GM20000 (cell line): ENCODE measurements at places on chromosomes 7 and 10.
A peak's percentile ranks its signal among the peaks of the same experiment; 100 is the strongest.

DNA sequence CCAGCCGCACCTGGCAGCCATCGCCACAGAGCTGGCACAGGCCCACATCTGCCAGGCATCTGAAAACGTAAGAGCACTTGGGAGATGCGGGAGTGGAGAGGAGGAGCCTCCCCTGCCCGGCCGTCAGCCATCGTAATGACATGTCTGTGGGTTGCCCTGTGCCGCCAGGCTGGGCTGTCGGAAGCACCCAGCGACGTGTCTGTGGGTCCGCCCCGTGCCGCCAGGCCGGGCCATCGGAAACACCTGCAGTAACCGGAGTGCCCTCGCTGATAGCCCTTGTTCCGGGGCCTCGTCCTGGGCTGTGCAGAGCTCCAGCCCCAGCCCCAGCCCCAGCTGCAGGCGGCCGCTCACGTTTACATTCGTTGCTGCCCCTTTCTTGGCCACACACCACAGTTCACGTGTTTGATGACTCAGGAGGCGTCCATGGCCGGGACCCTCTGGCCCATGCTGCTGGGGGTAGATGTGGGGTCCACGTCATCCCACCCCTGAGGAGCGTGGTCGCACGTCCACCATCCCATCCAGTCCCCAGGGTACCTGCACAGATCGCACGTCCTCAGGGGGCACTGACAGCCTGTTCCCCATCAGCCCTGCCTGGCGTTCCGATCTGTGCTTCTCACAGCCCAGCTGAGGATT lies 30.0 kb upstream of the PRKAR1B start:
- DNase-seq: no peak

- DNase-seq: peak; percentile 8
Measured at GRCh38 chr7:122143376-122143750, 686 bp downstream of the AASS start.

GRCh38 chr7:135386776-135387175 lies 123.1 kb downstream of the CNOT4 start:
- DNase-seq: no peak

- no peak for DNase-seq
Measured at GRCh38 chr10:43216931-43217562, 49.8 kb downstream of the RASGEF1A start.

DNA sequence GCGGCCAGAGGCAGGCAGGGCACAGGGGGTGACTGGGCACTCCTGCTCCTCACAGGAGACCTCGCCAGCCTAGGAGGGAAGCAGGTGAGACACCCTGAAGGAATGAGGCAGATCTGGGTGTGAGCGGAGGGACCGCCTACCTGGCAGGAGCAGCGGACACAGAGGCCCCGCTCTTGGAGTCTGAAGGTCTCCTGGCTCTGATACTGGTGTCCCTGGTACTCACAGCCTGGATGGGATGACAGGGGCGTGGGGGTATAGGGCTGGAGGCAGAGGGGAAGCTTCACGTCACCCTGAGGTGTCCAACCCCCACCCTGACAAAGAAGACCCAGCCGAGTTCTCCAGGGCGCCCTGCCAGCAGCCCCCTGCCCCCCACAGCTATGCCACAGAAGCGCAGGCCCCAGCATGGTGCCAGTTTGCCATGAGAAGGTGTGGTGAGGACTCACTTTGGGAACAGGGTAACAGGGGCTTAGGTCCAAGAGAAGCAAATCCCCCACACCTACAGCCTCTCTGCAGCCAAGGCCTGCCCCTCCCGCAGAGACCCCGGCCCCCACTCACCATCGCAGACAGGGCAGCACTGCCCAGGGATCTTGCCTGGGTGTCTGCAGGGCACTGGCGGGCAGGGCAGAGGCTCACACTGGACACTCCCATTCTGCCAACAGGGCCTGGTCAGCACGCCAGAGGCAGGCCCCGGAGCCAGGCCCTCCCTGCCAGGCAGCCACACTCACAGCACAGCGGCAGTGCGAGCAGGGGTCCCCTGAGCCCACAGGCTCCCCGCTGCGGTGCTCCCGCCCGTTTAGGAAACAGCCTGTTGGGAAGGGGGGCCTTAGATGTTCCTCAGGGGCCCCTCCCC lies 17.0 kb downstream of the KCP start:
- DNase-seq: no peak

DNA sequence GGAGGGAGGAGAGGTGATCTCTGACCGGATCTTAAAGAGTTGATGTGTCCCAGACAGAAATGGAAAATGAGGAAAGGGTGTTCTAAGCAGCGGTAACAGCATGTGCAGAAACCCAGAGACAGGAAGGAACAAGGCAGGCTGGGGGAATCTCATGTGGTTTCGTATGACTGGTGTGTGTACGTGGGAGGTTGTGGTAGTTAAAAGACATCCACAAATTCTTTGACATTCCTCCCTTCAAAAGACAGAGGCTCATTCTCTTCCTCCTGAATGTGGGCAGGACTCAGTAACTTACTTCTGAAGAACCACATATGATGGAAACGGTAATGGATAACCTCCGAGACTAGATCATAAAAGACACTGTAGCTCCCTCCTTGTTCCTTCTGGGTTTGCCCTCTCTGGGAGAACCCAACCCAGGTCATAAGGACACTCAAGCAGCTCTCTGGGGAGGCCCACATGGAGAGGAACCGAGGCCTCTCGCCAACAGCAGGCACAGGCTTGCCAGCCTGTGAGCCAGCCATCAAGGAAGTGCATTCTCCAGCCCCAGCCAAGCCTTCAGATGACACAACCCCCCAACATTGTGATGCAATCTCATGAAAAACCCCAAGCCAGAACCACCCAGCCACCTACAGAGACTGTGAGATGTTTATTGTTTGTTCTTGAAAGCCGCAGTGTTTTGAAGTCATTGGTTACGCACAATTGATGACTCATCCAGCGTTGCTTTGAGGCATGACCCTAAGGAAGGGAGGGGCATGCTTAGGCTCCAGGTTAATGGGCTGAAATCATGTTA lies 116.0 kb downstream of the SLIT1 start:
- DNase-seq: no peak

- DNase-seq: no peak
Measured at GRCh38 chr7:36188906-36189305, 35.9 kb downstream of the EEPD1 start.

DNA sequence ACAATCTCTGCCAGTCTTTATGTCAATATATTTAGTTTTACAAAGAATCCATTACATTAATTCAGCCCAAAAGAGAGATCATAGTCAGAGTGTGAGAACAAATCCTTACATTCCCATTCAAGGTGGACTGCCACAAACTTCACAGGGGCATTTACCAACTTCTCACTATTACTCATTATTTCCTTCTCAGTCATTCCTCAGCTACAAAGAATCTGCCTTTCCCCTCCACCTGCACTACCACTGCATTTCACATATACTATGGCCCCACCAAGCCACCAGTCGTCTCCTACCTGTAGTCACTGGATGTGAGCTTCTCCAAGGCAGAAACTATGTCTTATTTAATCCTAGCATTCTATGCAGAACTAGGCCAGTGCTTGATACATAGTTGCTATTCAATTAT lies 94.3 kb downstream of the USP6NL start:
- peak; percentile 13 for DNase-seq

DNA sequence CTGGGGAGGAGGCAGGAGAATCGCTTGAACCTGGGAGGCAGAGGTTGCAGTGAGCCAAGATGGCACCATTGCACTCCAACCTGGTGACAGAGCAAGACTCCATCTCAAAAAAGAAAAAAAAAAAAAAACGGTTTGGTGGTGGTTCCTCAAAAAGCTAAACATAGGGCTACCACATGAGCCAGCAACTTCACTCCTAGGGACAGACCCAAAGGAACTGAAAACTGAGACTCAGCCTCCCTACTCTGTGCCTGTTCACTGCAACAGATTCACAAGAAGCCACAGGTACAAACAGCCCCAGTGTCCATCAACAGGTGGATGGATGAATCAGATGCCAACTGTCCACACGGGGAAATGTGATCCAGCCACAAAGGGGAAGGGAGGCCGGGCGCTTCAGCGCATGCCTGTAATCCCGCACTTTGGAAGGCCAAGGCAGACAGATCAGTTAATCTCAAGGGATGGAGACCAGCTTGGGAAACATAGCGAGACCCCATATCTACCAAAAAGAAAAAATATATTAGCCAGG lies 79.1 kb upstream of the TNRC18 start:
- DNase-seq: no peak

DNA sequence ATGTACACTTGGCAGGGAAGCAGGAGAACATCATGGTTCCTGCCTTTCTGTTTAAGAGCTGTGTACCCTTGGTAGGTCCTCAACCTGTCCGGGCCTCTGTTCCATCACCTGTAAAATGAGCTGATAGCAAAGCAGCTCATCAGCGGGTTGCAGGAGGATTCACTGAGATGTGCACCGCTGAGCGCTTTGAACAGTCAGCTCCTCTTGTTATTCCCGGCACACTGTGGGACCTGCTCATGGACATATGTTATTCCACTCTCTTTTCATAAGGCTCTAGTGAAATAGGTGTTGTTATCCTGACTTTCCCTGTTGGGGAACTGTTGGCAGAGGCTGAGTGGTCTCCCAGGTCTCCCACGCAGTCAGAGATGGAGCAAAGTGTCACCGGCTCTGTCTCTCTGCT lies 497.5 kb upstream of the ZMIZ1 start:
- DNase-seq: no peak

GRCh38 chr10:132612571-132613504 lies 75.3 kb downstream of the INPP5A start:
- no peak for DNase-seq

DNA sequence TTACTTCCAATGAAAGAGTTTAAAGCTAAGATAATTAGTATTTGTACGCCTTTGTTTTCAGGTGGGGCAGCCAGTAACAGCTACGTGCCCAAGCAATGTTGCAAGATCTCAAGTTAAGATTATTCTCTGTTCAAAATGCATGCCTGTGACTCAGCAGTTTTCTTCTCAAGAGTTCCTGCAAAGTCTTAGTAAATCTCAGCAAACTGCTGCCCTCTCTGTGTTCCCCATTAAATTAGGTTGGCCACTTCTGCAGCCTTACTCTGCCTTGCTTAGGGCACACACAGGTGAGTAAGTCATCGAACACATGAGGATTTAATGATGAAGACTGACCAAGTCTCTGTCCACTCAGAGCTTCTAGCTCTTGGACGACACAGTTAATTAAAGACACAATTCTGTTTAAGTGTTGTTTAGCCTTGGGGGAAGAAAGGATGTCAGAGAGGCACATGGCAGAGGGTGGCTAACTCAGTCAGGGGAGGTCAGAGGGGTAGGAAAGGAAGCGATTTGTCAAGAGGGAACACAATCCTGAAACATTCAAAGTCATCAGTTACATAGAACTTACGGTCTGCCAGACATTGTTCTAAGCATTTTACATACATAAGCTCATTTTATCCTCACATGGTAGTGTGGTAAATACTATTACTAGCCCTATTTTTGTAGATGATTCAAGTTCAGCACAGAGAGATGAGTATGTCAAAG lies 20.2 kb upstream of the SLC35G1 start:
- no peak for DNase-seq

GRCh38 chr10:116995648-116996047 lies 9.3 kb downstream of the SHTN1 start:
- DNase-seq: no peak

GRCh38 chr7:117048882-117049281 lies 95.6 kb downstream of the ST7 start:
- no peak for DNase-seq

- DNase-seq: peak; percentile 52
Measured at GRCh38 chr10:27319752-27320431, 79.3 kb upstream of the ACBD5 start.

DNA sequence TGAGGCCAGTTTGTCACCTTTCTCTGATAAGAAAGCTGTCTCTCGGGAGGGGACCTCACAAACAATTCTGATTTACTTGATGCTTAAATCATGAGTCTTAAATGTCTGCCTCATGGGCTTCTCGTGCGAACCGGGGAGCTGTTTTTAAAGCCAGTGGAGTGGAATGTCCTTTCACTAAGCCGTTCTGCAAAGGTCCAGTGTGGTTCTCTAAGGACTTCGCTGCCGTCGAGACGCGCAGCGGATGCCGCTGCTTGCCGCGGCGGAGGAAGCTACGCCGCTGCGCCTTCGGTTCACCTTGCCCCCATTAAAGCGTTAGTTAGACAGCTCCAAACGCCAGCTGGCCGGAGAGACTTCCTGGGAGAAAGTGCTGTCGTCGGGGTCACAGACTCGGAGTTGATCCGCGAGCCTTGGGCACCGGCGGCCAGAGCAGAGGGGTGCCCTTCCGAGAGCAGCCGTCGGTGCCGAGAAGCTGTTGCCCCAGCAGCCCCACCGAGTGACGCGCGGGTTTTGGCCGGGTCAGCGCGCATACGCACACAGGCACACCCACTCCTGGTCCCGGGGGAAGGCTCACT lies 1.3 kb upstream of the HMX3 start:
- no peak for DNase-seq

DNA sequence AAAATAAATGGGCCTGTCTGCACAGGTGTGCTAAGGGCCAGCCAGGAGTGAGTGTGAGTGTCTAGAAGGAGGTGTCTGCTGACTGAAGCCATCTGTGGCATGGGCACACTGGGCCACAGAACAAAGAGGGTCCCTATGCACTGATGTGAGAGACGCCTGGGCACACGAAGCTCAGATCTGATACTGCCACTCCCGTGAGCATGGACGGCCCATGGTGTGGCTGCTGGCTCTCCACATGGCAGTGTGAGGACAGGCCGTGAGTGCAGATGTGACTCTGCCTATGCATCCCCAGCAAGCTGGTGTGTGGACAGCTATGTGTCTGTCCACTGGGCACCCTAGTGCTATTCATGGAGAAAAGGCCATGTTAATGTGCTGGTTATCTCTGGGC lies 12.8 kb upstream of the MYL7 start:
- DNase-seq: no peak

GRCh38 chr7:14351167-14351566 lies 361.7 kb upstream of the ETV1 start:
- DNase-seq: no peak

DNA sequence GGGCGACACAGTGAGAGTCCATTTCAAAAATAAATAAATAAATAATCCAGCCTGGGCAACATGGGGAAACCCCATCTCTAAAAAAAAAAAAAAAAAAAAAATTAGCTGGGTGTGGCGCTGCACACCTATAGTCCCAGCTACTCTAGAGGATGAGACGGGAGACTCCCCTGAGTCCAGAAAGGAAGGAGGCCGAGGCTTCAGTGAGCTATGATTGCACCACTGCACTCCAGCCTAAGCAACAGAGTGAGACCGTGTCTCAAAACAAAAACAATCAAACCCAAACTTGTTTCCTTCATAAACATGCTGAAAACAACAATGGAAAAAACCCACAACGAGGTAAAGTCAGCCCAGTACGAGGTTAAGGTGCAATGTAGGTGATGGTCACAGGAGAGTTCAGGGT lies 1.2 kb downstream of the COX19 start:
- DNase-seq: no peak

- no peak for DNase-seq
Measured at GRCh38 chr7:141074997-141075396, 1.1 kb downstream of the TMEM178B start.
